Activated CD8-positive, alpha-beta memory T cell treated with anti-CD3 and anti-CD28 coated beads, Interleukin-2, amount 50 U/mL, for 48 hours (primary cell): ENCODE measurements at places on chromosomes 4 and X.

DNA sequence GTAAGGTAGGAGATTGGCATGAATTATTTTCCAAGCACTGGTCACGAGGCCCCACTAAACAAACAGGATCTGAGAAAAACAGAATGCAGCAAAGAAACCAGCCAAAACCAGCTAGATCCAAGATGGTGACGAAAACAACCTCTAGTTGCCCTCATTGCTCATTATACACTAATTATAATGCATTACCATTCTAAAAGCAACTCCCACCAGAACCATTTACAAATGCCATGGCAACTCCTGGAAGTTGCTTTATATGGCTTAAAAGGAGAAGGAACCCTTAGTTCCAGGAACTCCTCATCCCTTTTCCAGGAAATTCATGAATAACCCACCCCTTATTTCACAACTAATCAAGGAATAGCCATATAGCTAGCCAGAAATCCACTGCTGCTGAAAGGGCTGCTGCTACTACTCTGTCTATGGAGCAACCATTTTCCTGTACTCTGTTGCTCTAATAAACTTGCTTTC, 69.3 kb downstream of the ABCB7 start:
- DNase-seq = no peak

DNA sequence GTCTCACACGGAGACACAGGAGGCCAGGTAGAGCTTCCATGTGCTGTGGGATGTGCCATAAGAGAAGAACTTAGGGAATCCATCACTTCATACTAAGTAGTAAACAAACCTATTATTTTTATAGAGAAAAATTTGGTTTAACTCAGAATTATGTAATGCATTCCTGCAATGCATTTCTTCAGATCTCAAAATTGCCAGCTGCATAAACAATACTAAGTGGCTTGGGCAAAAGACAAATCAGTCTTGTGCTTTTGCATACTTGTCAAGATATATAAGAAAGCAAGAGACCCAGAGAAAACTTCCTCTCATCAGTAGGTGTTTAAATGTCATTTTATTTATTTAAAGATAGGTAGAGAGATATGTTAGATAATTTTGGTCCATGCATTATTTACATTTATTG, 382.1 kb upstream of the CTSO start:
- DNase-seq = no peak

GRCh38 chr4:128320656-128321055, 33.0 kb upstream of the PGRMC2 start:
- DNase-seq = no peak

GRCh38 chrX:34563804-34564203, 93.3 kb downstream of the TMEM47 start:
- DNase-seq = no peak

DNA sequence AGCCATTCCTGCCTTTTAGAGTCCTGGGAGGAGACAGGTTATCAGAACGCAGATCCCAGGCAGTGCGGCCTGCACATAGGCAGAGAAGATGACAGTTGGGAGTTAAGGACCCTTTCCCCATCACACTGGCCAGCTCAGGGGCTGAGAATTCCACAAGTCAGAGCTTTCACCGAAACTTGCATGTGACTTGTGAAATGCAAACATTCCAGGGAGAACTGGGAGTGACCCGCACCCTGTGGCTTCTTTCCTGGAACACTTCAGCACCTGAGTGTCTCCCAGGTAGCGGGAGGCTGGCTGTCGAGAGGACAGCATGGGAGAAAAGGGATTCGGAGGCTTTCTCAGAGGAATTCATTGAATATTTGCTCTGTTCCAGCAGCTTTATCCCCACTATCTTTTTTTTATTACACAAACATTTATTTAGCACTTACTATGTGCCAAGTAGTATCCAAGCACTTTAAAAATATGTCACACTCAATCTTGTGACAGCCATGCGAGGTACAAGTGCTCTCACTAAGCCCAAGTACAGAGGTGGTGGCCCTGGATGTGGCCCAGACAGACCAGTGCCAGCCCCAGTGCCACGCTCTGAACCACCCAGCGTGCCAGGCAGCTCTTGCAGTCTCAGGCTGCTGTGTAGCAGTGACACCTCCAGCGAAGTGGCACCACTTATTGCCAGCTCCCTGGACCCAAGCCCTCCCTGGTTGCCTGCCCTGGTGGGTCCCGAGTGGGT, 100.5 kb downstream of the PHKA2 start:
- DNase-seq = no peak

DNA sequence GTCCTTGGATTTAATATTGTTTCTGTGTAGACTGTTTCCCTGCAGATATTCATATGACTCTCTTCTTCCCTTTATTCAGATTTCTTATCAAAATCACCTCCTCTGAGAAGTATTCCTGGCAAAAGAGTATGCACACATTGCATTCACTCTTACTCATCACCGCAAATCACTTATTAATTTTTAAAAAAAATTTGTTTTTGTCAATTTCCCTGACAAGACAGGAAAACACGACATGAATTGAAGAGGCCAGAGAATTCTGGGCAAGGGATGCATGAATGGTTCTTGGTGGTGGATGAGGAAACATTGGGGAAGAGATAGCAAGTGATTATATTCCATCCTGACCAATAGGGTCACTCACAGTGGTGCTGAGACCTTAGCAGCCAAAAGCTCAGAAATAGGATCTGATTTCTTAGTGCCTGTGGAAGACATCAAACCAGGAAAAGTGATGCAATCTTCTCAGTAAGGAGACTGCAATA, 522.5 kb upstream of the AGA start:
- no peak for DNase-seq

DNA sequence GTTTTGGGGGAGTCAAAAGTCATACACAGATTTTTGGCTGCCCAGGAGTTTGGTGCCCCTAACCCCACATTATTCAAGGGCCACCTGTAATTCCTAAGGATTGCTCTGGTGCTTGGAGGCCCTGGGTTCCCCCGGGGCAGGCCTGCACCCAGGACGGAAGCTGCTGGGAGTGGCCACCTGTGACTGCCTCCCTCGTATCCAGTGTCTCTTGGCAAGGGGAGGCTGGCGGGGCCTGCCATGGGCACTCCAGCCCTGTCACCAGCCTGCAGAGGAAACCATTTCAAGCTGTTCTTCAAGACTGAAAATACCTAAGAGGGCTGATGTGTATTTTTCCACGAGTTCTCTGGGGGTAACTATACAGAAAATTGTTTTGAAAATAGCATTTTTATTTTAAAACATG, 24.5 kb upstream of the GPR78 start:
- no peak for DNase-seq

DNA sequence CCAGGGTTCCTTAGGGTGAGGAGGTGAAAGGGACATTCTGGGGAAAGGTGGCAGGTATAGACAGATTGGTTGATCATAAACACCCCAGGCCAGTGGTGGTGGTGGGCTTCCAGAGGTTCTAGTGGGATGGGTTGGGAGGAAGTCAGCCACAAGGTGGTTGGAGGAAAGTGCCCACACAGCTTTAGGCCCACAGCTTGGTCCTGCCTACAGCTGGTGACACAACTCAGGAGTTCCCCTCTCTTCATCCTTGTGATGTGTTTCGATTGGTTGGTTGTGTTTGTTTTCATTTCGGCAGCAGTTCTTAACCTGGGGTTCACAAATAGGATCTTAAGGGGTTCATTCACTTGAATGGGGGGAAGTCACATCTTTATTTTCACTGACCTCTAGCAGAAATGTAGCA, 157.0 kb downstream of the TMEM164 start:
- DNase-seq = no peak

DNA sequence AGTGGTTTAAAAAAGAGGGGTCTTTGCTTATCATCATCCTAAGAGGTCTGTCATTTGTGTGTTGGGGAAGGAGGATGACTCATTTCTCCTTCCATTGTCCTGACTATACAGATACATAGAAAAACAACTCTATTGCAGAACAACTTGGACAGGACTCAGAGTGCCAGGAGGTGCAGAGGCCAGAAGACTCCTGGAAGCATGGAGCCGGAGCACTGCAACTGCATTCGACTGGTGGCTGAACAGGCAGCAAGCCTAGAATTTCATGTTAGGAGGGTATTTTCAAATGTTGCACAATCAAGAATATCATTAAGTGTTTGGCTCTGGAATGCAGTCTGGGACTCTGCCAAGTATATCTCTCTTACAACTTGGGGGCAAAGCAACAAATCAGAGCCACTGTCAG, 35.0 kb upstream of the MAML3 start:
- no peak for DNase-seq
